ENCODE measurements at places on chromosomes 1 and 21.

- no peak for DNase-seq
These were observed 80.6 kb downstream of the RGS7 start for GRCh38 chr1:241276391-241276790.

DNA sequence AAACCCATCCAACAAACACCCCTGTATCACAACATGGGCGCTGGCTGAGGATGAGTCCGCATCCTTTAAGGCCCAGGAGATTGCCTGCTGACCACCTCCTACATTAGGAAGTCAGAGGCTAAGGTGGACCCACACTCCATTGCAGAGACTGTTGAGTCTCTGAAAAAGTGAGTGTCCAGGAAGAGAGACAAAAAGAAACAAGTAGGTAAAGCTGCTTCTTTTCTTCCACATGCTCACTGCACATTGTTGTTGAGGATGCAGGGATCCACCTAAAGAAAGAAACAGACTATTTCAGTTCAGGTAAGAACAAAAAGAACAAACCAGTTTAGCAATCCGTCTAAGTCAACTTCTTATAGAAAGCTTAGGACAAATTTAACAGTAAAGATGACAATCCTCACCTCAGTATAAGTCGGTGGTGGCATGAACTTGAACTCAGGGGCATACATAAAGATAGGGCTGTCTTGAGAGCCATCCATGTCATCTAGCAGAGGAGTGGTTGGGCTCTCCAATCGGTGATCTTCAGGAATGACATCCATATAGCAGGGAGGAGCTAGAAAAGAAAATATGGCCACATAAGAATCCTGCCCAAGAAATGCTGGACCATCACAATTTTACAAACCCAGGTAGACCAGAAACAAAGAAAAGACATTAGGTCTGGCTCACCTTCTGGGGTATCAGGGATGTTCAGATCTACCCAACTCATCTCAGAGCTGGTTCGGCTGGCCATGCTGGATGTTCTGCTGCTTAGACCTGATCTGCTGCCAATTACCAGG is 2.6 kb downstream of the TXNIP start:
- no peak for DNase-seq

GRCh38 chr21:44550807-44551206 is 498 bp downstream of the KRTAP10-2 start:
- no peak for DNase-seq

GRCh38 chr1:159829273-159829634 is 2.6 kb downstream of the SLAMF8 start:
- peak; percentile 25 for DNase-seq

DNA sequence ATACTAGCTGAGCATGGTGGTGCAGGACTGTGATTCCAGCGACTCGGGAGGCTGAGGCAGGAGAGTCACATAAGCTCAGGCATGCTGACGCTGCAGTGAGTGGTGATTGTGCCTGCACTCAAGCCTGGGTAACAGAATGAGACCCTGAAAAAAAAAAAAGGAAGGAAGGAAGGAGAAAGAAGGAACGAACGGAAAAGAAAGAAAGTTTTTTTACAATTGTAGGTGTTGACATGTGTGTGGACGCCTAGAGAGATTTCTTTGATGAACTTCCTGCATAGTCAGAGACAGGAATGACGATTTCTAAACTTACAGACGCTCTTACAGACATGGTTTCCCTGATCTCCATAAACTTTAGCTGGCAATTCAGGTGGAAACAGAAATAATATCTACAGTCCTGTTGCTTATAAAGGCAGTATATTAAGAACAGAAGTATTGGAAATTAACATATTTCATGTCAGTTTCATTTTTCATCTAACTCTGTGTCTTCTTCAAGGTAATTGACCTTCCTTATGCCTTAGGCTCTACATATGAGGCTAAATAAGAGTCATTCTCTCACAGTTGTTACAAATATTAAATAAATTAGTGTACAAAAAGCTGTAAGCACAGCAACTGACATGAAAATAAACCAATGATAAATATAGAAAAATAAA is 4.1 kb downstream of the SAMSN1 start:
- DNase-seq: no peak

DNA sequence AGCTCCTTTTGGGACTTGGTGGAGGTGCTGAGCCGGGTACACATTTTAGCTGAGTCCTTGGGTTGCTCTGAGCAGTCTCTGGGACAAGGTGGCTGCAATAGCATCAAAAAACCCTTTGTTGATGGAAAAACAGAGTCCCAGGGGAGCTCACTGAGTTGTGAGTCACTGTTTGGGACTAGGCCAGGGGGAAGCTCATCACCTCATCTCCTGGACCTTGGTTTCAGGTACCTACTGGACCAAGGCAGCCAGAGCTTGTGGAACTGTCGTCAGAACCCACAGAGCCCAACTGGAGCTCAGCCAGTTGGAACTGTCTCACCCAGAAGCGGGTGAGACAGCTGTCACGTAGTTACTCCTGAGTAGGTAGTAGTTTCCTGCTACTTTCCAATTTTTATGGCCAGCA is 146.7 kb downstream of the HLX start:
- no peak for DNase-seq

DNA sequence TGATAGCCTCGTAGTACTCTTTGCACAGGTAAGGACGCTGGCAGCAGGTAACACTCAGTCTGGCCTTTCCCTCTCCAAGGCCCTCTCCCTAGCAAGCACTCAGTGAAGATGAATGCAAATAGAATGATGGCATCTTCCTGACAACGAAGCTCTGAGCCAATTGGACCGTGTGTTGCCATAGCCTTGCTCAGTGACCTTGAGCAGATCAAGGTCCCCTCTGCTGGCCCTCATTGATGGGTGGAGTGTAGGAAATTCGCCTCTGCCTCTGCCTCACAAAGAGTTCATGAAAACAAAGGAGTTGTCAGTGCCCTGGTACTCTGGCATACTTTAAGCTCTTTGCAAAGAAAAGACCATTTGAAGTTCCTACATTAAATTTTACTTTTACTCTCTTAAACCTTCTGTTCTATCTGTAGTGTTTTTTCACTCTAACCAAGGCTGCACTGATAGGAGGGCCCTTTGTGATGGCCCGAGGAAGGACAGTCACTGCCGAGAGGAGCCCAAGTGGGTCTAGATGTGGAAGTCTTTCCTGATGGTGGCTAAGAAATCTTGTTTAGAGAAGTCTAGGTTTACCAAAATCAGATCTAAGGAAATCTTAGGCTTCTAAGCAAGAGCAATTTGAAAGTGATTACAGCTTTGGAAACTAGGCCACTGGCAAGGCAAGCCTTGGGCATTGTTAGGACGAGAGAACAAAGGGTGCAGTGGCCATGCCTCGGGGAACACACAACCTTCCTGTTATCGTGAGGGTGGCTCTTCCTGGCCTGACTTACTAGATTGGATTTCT is 38.2 kb downstream of the SMYD2 start:
- DNase-seq: no peak

- DNase-seq: no peak
These were observed 21.1 kb downstream of the KLHDC7A start for GRCh38 chr1:18501833-18502232.

DNA sequence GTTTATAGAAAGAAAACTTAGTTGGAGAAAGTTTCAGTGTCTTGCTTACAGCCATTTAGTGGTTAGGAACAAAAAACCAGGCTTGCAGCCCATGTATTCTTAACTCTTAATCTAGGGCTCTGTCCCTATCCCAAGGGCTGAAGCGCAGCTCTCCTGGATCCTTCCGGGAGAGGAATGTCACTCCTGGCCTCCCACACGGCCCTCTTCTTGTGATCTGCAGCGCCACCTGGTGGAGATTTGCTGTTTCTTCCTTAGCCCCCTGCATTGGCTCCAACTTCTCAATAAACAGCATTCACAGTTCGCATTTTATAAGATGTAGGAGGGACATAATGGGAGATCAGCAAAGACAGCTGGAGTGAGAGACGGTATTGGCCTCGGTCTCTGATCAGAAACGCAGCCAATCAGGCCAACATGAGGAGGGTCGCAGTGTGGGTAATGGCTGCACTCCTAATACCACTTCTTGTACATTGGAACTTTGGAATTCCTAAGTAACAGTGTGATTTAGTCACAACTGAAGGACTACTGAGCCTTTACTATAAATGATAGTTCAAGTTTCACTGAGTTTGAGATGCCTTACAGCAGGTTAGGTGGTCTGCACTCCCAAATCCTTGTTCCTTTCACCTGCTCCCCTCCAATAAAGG is 283.4 kb downstream of the ASTN1 start:
- DNase-seq: peak; percentile 67

- DNase-seq: no peak
These were observed 117.8 kb downstream of the HHAT start for GRCh38 chr1:210446479-210446878.

DNA sequence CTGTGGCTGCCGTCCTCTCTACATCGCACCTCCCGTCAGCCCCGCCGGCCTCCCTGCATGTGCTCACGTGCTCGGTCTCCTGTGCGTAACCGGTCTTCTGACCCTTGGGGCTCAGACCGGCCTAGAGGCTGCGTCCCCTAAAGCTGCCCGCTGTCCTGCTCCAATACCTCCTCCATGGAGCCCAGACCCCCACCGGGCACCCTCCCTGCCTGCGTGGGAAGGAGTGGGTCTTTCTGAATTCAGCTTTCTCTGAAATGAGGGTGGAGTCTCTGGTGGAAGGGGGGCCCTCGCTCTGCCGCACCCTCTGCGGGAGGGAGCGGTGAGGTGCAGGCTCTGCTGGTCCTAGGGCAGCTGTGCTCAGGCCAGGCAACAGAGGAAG is 18.7 kb upstream of the POFUT2 start:
- no peak for DNase-seq

DNA sequence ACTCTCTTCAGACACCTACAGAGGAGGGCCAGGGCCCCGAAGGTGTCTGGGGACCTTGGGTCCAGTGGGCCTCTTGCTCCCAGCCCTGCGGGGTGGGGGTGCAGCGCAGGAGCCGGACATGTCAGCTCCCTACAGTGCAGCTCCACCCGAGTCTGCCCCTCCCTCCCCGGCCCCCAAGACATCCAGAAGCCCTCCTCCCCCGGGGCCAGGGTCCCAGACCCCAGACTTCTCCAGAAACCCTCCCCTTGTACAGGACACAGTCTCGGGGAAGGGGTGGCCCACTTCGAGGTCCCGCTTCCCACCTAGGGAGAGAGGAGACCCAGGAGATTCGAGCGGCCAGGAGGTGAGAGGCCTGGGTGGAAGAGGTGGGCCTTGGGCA is 3.7 kb downstream of the ADAMTSL4 start:
- DNase-seq: no peak

DNA sequence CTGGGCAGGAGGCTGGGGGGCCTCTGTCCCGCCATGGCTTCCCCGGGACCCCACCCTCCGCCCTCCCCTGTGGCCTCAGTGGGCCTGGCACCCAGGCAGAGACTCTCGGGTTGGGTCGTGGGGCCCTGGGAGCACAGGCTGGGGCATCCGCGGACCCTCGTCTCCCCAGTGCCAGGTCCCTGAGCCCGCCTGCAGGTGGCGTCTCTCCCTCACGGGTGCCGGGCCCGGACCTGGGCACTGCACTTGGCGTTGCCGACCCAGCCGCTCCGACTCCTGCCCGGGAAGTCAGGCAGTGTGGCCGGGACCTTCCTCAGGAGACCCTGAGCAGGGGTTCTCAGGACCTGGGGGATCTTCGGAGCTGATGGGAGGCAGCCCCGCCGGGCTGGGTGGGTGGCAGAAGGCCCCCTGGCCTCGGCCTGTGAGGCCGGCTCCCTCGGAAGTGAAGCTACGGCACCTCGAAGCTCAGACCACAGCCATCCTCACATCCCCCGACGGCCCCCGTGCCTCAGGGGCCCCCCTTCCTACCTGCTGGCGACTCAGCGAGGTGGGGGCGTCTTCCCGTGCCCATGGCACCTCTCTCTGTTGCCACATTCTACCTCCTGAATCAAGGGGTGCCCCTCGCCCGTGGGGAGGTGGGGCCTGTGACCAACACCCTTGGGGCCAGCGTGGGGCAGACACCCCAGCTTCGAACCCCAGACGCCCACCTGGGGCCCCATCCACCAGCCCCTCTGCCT is 6.4 kb upstream of the C1orf159 start:
- DNase-seq: peak; percentile 76

- no peak for DNase-seq
These were observed 30.9 kb downstream of the CCN1 start for GRCh38 chr1:85611425-85611824.

Measured in NCI-H187 (cell line).